Activated CD8-positive, alpha-beta memory T cell treated with anti-CD3 and anti-CD28 coated beads, Interleukin-2, amount 50 U/mL, for 4 hours (primary cell): ENCODE measurements at places on chromosomes 2 and 18.
A peak's percentile ranks its signal among the peaks of the same experiment; 100 is the strongest.

DNA sequence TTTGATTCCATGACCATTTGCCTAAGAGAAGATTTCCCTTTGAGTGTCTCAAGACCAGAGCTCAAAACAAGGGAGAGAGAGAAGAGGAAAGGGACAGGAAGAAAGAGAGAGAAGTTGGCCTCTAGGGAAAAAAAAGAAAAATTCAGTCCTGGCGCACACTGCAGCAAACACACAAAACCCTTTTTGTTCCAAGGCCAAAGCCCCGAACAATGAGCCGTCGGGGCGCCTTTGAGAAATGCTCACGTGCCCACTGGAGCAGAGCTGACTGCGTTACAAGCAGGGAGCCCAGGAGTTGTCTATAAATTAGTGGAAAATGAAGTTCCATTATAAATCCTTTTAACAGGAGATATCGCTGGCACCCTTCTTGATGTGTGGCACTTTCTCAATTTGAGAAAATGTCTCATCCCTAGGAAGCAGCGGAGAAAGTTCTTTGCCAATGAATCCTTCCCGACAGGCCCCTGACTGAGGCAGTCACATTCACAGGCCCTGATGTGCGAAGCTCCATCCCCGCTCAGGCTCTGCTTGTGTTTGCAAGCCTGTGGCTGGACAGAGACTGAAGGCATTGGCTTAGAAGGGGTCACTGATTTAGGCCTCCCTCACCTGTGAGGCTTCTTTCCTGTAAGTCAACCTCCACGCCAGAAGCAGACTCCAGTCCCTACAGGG is 32.1 kb upstream of the NCKAP5 start:
- no peak for DNase-seq

DNA sequence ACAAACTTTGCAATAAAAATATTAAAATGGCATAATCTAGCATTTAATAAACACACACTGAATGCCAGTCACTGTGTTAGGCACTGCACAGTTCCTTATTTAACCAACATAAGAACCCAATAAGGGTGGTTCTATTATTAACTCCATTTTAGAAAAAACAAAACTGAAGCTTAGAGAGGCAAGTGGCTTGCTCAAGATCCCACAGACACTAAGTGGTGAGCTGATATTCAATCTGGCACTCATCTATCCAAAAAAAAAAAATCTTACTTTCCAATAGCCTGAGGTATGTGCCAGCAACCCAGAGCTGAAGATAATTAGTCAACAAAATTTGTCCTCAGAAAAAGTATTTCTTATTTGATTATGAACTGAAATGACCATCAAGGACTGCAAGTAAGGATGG is 799 bp downstream of the CYTIP start:
- no peak for DNase-seq

DNA sequence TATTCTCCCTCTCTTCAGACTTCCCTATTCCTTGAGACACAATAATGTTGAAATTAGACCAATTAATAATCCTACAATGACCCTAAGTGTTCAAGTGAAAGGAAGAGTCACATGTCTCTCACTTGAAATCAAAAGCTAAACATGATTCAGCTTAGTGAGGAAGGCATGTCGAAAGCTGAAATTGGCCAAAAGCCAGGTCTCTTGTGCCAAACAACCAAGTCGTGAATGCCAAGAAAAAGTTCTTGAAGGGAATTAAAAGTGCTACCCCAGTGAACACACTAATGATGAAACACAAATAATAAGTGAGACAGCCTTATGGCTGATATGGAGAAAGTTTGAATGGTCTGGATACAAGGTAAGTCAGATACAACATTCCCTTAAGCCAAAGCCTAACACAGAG is 115.4 kb downstream of the PXDN start:
- no peak for DNase-seq

GRCh38 chr2:70767079-70767698 is 811 bp downstream of the ADD2 start:
- DNase-seq: peak; percentile 17

GRCh38 chr2:165833156-165833555 is 39.1 kb upstream of the GALNT3 start:
- DNase-seq: no peak
